Activated naive CD8-positive, alpha-beta T cell treated with anti-CD3 and anti-CD28 coated beads for 36 hours (primary cell): ENCODE measurements at places on chromosomes 4 and X. TPM values are rescaled to one million over a fixed set of nuclear protein-coding genes. Genes with fewer than 3 reads are reported as not detected.

- no peak for DNase-seq
These were observed 676.8 kb downstream of the RAPGEF2 start for GRCh38 chr4:159779716-159780115.

Gene FAAH2
- total RNA-seq = 1.9 TPM

Gene ADH1A
- not detected for total RNA-seq

DNA sequence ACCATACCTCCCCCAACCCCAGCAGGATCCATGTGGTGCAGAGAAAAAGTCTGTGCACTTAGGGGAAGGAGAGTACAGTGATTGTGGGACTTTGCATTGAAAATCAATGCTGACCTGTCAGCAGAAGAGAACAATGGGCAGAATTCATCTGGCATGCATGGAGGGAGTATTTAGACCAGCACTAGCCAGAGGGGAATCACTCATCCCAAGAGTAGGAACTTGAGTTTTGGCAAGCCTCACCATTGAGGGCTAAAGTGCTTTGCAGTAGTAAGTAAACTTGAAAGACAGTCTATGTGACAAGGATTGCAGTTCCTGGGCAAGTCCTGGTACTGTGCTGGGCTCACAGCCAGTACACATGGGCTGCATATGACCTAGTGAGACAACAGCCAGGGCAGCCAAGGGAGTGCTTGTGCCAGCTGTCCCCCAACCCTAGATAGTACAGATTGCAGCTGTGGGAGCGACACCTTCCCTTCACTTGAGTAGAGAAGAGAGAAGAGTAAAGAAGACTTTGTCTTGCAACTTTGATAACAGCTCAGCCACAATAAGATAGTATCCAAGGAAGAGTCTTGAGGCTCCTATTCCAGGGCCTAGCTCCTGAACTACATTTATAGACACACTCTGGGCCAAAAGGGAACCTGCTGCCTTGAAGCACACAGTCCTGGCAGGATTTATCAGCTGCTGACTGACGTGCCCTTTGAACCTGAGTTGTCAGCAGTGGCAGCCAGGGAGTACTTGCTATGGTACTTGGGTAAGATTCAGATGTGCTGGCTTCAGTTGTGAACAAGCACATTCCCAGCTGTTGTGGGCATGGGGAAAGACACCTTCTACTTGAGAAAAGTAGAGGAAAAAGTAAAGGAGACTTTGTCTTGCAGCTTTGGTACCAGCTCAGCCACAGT is 48.7 kb downstream of the HDX start:
- no peak for DNase-seq

- DNase-seq = no peak
These were observed 104.4 kb downstream of the CHRNA9 start for GRCh38 chr4:40439519-40439918.

Gene PDCL2
- total RNA-seq = not detected

- DNase-seq = no peak
These were observed 22.2 kb downstream of the TMPRSS11E start for GRCh38 chr4:68469482-68469881.

DNA sequence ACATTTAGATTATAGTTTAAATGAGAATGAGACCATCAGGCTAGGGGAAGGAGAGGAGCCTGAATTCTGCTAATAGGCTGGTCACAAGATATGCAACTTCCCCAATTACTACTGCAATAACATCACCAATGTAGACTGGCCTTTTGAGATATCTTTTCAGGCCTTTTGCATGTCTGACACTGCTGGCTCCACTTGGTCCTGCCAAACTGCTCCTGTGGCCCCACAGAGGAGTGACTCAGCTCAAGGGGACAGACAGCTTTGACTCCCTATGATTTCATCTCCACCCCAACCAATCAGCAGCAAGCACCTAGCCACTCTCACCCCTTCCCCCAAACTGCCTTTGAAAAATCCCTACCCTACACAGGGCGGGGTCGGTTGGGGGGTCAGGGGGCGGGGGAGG is 22.8 kb downstream of the GPRIN3 start:
- no peak for DNase-seq

DNA sequence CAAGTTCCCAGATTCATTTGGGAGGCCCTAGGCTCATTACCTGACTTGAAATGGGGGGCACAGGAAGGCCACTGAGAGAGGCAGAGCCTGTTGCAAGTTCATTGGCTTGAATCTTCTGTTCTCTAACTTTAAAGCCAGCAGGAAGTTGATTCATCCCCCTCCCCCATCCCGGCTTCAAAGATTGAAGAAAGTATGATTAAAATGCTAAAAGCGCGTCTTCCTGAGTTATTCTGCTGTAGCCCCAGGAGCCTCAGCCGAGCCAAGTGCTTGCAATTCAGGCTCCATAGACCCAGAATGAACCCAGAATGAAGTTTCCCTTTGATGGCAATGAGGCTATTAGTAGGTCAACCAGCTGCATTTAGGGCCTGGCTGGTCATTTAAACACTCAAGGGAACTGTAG is 14.7 kb downstream of the CHST7 start:
- DNase-seq = no peak

Gene ARX
- not detected for total RNA-seq

- DNase-seq = no peak
These were observed 252.6 kb downstream of the ANKRD50 start for GRCh38 chr4:124459941-124460310.

Gene CYSLTR1
- 0.36 TPM for total RNA-seq
